Left renal pelvis (tissue), 4 donors: ENCODE measurements at places on chromosomes 4 and X. TPM values are rescaled to one million over a fixed set of nuclear protein-coding genes. Genes with fewer than 3 reads are reported as not detected.

DNA sequence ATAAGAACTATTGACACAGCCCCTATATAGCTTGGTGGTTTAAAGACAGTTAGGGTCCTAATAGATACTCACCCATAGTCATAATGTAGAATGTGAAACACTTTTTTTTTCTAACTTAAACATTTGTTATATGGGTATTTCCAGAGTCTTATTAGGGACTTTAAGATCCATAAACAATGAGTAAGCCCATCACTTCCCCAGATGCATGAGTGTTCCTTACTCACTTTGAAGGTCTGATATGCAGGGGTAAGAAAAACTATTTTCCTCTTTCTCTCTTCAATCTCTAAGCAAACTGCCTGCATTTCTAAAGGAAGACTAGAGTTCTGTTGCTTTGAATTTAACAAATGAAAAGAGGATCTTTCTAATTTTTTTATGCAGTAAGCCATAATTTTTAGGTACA lies 443.6 kb upstream of the PITX2 start:
- DNase-seq, result no peak

- no peak for DNase-seq
These were observed 362 bp downstream of the NCAPG start for GRCh38 chr4:17811078-17811603.

GRCh38 chrX:74420196-74421035 lies 877 bp upstream of the SLC16A2 start:
- DNase-seq, result no peak

DNA sequence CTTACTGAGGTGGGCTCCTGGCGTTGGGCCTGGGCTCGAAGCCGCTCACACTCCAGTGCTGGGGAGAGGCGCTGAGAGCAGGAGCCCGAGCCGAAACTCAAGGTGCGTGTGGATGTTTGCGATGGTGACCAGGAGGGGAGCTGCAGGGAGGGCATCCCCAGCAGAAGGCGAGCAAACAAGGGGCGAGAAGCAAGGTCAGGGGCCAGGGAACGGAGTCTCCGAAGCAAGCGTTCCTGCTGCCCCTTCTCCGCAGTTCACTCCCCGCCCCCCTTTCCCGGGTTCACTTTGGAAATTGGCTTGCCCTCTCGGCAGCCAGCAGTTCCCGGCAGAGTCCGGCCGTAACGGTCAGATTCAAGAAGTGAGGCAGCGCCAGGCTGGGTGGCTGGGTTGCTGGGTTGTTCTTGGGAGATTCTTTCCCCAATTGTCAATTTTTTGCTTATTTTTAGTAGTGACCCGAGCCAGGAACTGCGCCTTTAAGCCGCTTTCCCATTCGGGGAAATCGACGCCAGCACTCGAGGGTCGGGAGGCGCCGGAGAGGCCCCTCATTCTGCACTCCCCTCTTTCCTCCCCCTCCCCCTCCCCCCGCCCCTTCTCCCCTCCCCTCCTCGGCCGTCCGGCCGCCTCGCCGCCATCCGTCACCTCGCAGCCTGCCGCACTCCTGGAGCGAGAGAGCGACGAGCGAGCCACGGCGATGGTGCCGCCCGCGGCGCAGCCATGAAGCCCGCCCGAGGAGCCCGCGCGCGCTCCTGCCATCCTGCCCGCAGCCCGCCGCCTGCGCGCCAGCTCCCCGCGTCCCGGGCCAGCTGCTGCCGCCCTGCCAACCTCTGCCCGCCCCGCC lies at the start of gene FRMPD3:
Gene FRMPD3, plus strand, starts transcription at position 655 of the 838 bp plus-strand sequence. CDS start 76,937 bp downstream, outside the sequence.
- no peak for DNase-seq

The SCD5 gene
- 49.0 TPM for polyA plus RNA-seq

GRCh38 chr4:88333741-88334405 lies 44.8 kb upstream of the HERC6 start:
- no peak for DNase-seq

The DMRTC1B gene
- 2.8 TPM for polyA plus RNA-seq
